ENCODE measurements at places on chromosomes 3 and 15. TPM values are rescaled to one million over a fixed set of nuclear protein-coding genes. Genes with fewer than 3 reads are reported as not detected.

DNA sequence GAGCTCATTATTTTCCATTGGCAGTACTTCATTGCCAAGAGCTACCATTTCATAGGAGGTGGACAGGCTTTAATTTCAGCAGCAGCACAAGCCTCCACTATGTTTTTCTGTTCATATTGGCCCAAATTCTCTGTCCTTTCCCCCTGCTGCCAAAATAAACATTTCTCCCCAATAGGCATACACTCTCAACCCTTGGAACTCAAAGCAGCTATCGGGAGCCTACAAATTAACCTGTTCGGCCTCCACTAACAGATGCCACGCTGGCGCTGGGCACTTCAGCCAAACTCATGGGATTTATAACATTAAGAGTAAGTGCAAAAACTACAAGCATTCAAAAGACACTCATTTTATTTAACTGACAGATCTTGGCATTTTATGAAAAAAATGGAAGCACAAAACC is 95.7 kb downstream of the NSUN3 start:
- H3K27ac ChIP-seq: no peak overlapping the region
- no peaks in the 10 kb centered on the region for H3K4me1 ChIP-seq
- no peaks in the 10 kb centered on the region for H3K27me3 ChIP-seq
- no peaks in the 10 kb centered on the region for H3K36me3 ChIP-seq
- no peak overlapping the region for H3K4me3 ChIP-seq
- no peak for DNase-seq

GRCh38 chr15:35545316-35545823 is 595 bp downstream of the DPH6 start:
- peak overlapping the region; percentile 97 for H3K27ac ChIP-seq
- H3K4me3 ChIP-seq: peak overlapping the region; percentile 75
- no peak for DNase-seq
- H3K4me1 ChIP-seq: peaks cover 32% of the 10 kb centered on the region
- H3K27me3 ChIP-seq: no peaks in the 10 kb centered on the region

DNA sequence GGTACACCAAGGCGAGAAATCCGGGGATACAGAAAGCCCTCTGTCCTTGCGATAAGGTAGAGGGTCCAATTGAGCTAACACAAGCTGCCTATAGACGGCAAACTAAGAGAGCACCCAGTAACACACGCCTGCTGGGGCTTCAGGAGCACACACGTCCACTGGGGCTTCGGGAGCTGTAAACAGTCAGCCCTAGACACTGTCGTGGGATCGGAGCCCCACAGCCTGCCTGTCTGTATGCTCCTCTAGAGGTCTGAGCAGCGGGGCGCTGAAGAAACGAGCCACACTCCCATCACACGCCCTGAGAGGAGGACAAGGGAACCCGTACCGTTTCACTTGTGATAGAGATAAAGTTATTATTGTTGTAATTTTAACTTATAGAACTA is 486 bp downstream of the SAMMSON start:
- no peaks in the 10 kb centered on the region for H3K27me3 ChIP-seq
- peak overlapping the region; percentile 77 for H3K27ac ChIP-seq
- H3K36me3 ChIP-seq: no peaks in the 10 kb centered on the region
- H3K4me3 ChIP-seq: no peak overlapping the region
- no peak for DNase-seq

DNA sequence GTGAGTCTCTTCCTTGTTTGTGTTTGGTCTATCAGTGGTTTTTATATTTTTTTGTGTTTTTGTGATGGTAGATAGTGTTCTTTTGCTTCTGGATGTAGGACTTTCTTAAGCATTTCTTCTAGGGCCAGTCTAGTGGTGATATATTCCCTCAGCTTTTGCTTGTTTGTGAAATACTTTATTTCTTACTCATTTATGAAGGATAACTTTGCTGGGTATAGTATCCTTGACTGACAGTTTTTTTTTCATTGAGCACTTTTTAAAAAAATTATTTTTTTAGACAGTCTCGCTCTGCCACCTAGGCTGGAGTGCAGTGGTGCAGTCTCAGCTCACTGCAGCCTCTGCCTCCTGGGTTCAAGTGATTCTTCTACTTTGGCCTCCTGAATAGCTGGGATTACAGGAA is 41.9 kb downstream of the NCK1 start:
- no peaks in the 10 kb centered on the region for H3K27me3 ChIP-seq
- peaks cover 22% of the 10 kb centered on the region for H3K36me3 ChIP-seq
- no peak for DNase-seq

- no peaks in the 10 kb centered on the region for H3K4me1 ChIP-seq
- H3K27me3 ChIP-seq: no peaks in the 10 kb centered on the region
- no peak overlapping the region for H3K27ac ChIP-seq
- no peaks in the 10 kb centered on the region for H3K36me3 ChIP-seq
- no peak for DNase-seq
Measured at GRCh38 chr3:191282251-191283185, 46.7 kb upstream of the CCDC50 start.

GRCh38 chr3:72421126-72421525 is 427.1 kb downstream of the SHQ1 start:
- no peak overlapping the region for H3K4me3 ChIP-seq
- DNase-seq: no peak
- H3K4me1 ChIP-seq: peaks cover 31% of the 10 kb centered on the region
- no peak overlapping the region for H3K27ac ChIP-seq
- H3K27me3 ChIP-seq: no peaks in the 10 kb centered on the region

GRCh38 chr15:48381861-48382260 is 50.6 kb downstream of the DUT start:
- H3K27me3 ChIP-seq: no peaks in the 10 kb centered on the region
- peaks cover 7% of the 10 kb centered on the region for H3K4me1 ChIP-seq
- H3K4me3 ChIP-seq: no peak overlapping the region
- no peak overlapping the region for H3K27ac ChIP-seq

DNA sequence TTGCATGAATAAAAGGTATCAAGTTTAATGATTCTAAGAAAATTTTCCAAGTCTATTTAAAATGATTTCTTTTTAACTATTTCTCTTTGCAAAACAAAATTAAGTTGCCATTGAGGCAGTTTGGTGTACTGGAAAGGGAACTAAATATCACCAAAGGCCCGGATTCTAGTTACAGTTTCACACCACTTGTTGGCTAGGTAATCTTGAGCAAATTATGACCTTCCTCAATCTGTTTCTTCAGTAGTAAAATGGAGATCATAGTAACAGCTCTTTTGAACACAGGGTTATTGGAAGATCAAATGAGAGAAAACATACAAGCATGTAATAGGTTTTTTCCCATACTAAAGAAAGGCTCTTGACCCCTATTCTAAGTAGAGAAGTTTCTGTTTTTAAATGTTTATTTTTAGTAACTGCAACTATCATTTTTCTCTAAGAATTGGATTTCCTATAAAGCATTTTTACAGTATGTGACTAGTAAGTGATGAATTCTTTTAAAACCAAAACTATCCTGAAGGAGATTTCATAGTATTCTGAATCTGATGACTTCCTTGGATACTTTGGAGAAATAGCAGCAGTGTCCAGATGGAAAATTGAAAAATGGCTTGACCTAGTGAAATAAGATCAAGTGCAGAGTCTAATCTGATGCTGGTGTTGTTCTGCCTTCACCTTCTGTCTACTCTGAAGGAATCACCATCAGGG is 15.7 kb downstream of the SCAANT1 start:
- no peaks in the 10 kb centered on the region for H3K4me1 ChIP-seq
- H3K27ac ChIP-seq: no peak overlapping the region
- no peak overlapping the region for H3K4me3 ChIP-seq
- no peak for DNase-seq
- H3K27me3 ChIP-seq: no peaks in the 10 kb centered on the region
- H3K36me3 ChIP-seq: no peaks in the 10 kb centered on the region

GRCh38 chr15:66893294-66893693 is 172.1 kb upstream of the SMAD3 start:
- no peak overlapping the region for H3K27ac ChIP-seq
- no peaks in the 10 kb centered on the region for H3K27me3 ChIP-seq
- DNase-seq: peak; percentile 0
- H3K4me1 ChIP-seq: no peaks in the 10 kb centered on the region

GRCh38 chr15:101390060-101390459 is 95.0 kb upstream of the SNRPA1 start:
- no peaks in the 10 kb centered on the region for H3K4me1 ChIP-seq
- H3K36me3 ChIP-seq: no peaks in the 10 kb centered on the region
- DNase-seq: no peak
- H3K27ac ChIP-seq: no peak overlapping the region
- H3K27me3 ChIP-seq: no peaks in the 10 kb centered on the region

GRCh38 chr3:15055019-15055557 is 10.0 kb downstream of the MRPS25 start:
- H3K4me1 ChIP-seq: no peaks in the 10 kb centered on the region
- no peak for DNase-seq
- no peaks in the 10 kb centered on the region for H3K36me3 ChIP-seq
- H3K4me3 ChIP-seq: no peak overlapping the region
- H3K27ac ChIP-seq: no peak overlapping the region
- H3K27me3 ChIP-seq: no peaks in the 10 kb centered on the region

GRCh38 chr3:181906338-181906737 is 194.6 kb downstream of the SOX2 start:
- H3K36me3 ChIP-seq: no peaks in the 10 kb centered on the region
- DNase-seq: no peak
- no peak overlapping the region for H3K27ac ChIP-seq
- H3K4me3 ChIP-seq: no peak overlapping the region

GRCh38 chr3:94249491-94250079 is 186.7 kb downstream of the NSUN3 start:
- H3K27ac ChIP-seq: no peak overlapping the region
- H3K4me1 ChIP-seq: peaks cover 3% of the 10 kb centered on the region
- peak; percentile 74 for DNase-seq
- H3K27me3 ChIP-seq: no peaks in the 10 kb centered on the region
- no peaks in the 10 kb centered on the region for H3K36me3 ChIP-seq

DNA sequence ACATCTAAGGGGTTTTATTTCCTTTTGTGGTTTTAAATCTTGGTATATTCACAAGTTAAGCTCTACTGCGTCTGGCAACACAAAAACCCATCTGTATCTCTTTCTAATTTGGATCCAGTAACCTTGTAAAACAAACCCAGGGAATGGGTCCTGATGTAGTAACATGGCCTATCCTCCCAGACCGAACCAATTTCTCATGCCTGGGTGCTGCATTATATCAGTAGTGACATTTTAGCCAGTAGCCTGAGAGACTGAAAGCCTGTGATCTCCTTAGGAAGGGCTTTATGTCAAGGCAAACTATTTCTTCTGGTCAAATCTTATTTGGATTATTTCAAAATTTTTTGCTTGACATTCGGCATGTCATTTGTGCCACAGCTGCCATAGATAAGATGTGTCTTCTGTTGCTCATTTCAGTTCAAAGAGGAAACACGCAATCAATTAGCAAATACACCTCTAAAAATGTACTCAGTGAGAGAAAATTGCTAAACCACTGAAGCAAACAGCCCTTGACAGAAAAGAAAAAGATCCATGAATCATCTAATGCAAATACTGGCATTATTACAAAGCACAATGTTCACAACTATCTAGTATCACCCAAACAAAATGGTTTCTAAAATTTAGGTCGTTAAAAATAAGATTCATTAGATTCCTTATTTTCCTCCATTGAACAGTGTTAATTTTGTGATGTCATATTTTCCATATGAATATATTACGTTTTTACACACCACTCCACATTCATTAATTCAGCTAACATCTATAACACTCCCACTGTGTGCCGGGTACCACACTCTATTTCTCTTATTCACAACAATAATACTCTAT is 4.0 kb downstream of the NPTN start:
- no peak overlapping the region for H3K27ac ChIP-seq
- H3K4me3 ChIP-seq: no peak overlapping the region
- no peaks in the 10 kb centered on the region for H3K27me3 ChIP-seq
- H3K36me3 ChIP-seq: no peaks in the 10 kb centered on the region
- DNase-seq: no peak
- H3K4me1 ChIP-seq: peaks cover 34% of the 10 kb centered on the region

DNA sequence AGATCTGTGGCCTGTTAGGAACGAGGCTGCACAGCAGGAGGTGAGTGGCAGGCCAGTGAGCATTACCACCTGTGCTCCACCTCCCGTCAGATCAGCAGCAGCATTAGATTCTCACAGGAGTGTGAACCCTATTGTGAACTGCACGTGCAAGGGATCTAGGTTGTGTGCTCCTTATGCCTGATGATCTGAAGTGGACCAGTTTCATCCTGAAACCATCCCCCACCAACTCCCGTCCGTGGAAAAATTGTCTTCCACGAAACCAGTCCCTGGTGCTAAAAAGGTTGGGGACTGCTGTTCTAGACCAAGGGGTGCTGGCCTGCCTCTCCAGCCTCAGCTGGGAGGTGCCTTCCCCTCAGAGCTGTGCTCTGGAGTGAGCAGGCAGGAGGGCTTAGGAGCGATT is 61.4 kb downstream of the RPLP1 start:
- H3K4me3 ChIP-seq: no peak overlapping the region
- no peaks in the 10 kb centered on the region for H3K27me3 ChIP-seq
- H3K4me1 ChIP-seq: no peaks in the 10 kb centered on the region
- no peak for DNase-seq
- H3K27ac ChIP-seq: no peak overlapping the region

GRCh38 chr3:146626403-146627122 is 21.4 kb upstream of the PLSCR5 start:
- peaks cover 4% of the 10 kb centered on the region for H3K4me1 ChIP-seq
- H3K4me3 ChIP-seq: no peak overlapping the region
- no peak for DNase-seq
- no peak overlapping the region for H3K27ac ChIP-seq

The GABRR3 gene
- total RNA-seq: not detected

The P2RY1 gene
- 6.7 TPM for total RNA-seq

The SAMMSON gene
- 2.1 TPM for total RNA-seq

The FRMD4B gene
- 54.5 TPM for total RNA-seq

The AP4E1 gene
- 13.1 TPM for total RNA-seq
